ENCODE measurements at places on chromosomes 3 and 15.
A peak's percentile ranks its signal among the peaks of the same experiment; 100 is the strongest.

- DNase-seq: no peak
Observed at GRCh38 chr3:149781211-149781610, 11.1 kb downstream of the ANKUB1 start.

DNA sequence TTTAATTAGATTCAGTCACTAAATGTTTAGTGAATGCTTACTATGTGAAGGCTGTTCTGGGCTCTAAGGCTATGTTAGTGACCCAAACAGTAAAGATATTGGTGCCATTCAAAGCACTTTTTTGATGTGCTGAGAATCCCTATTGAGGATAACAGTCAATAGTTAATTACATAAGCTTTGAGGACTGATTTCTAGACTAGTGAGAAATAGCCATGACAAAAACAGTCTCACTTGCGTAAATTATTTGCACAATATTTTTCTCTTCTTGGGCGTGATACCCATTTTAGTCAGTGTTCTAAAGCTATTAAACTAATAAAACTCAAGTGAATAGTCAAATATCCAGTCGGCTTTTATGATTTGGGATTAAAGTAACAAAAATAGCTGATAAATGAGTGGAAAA is 74.6 kb downstream of the UBE2E2 start:
- DNase-seq: no peak

DNA sequence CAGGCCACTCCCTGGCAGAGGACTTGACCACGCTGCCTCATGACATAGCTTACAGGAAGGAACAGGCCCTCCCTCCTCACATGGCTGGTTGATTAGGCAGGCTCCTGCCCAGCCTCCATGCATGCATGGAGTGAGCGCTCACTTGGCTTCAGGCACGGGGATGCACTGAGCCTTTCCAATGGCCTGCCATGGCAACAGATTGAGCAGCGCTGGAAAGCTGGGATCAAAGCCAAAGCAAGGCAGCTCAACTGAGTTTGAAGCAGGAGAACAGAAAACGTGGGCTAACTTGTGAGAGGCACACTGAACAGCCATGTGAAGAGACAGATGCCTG is 5.9 kb upstream of the GRAMD2A start:
- no peak for DNase-seq

GRCh38 chr3:160400702-160401150 is 1.3 kb downstream of the SMC4 start:
- peak; percentile 46 for DNase-seq

DNA sequence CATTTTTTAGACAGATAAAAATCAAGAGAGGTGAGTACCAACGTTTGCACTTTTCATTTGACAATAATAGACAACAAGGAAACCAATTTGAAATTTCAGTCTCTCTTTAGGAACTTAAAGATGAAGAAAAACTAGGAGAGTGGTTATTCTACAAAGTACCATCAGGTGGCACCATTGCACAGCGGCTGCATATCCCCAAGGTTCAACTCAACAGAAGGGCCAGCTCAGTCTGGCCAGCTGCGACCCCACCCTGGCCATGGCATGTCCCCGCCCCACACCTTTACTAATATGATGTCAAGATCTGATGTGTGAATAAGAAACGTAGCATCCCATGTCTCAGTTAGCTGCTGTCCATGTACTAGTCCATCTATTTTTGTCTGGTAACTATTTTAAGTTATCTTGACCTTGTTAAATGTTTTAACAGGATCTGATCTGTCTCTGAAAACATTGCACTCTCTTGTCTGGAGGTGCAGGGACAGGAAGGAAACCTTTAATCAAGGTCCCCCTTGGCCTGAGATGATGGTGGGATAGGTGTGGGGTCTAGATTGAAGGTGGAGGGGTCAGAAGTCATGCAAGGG is 35.5 kb upstream of the CGNL1 start:
- DNase-seq: peak; percentile 61

DNA sequence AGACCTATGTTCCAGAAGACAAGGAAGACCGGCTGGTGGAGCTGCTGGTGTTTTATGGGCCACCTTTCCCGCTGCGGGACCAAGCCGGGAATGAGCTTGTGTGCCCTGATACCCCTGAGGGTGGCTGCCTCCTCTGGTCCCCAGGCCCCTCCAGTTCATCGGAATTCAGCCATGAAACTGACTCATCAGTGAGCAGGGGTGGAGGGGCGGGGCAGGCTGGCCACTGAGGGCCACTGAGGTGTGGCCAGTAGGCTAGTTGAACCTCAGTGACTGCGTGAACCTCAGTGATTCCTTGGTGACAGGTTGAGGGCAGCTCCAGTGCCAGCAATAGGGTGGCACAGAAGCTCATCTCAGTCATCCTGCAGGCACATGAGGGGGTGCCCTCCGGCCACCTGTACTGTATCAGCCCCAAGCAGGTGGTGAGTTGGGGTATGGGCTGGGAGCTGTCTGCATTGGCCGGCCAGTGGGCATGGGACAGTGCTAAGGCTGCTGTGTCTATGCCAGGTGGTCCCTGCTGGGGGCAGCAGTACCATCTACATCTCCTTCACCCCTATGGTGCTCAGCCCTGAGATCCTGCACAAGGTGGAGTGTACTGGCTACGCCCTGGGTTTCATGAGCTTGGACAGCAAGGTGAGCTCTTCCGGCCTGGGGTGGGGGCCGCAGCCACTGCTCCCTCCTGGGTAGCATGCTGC is 20.3 kb downstream of the ACAA1 start:
- DNase-seq: no peak

GRCh38 chr3:104323226-104323625 is 1043.5 kb upstream of the ALCAM start:
- DNase-seq: no peak

- no peak for DNase-seq
Observed at GRCh38 chr3:23052208-23052607, 150.9 kb upstream of the UBE2E2 start.

DNA sequence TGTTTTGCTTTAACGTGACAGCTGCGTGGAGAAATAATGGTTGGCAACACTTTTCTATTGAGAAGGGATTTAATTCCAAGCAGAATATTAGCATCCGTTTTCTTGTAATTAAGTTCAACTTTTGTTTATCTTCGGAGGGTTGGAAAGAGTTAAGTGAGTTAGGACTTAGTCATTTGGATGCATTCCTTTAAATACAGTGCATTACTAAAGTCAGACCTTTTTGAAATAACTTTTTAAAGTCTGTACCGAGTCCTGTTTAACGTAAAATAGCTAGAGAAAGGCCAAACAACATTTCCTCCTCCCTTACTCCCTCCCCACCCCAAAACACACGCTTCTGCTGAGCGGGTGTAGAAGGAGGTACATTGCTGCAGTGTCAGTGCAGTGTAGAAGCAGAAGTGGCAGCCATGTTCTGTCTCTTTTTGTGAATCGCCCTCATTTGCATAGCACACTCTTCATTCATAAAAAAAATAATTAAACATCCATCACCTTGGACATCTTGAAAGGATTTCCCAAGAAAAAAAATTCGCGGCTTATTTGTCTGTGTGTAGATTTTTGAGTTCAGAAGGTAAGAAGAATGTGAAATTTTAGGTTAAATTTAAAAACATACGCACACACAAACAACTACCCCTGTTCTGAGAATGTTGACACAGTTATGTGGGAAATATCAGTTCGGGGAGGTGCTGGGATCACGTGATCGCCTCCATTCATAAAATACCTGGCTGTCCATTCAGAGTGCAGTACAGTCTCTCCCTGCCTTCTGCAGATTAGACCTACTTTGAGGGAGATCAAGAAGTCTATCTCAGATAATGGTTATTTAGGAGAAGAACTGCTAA is 1.6 kb downstream of the SPRED1 start:
- DNase-seq: peak; percentile 58

DNA sequence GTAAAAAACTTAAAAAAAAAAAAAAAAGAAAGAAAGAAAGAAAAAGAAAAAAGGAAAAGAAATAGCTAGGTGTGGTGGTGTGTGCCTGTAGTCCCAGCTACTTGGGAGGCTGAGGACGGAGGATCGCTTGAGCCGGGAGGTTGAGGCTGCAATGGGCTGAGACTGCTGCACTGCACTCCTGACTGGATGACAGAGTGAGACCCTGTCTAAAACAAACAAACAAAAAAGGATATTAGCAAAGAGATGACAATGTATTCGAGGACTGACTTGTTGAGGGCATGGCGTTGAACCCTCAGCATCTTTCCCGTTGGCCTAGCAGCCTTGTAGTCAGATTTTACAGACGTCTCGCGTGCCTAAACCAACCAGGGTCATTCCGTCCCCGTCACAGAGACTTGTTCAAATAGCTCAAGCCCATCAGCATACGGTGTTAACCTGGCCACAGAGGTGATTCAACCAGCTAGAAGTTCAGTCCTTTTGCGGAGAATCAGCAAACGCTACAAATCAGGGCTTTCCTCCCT is 528 bp upstream of the NIT2 start:
- no peak for DNase-seq

DNA sequence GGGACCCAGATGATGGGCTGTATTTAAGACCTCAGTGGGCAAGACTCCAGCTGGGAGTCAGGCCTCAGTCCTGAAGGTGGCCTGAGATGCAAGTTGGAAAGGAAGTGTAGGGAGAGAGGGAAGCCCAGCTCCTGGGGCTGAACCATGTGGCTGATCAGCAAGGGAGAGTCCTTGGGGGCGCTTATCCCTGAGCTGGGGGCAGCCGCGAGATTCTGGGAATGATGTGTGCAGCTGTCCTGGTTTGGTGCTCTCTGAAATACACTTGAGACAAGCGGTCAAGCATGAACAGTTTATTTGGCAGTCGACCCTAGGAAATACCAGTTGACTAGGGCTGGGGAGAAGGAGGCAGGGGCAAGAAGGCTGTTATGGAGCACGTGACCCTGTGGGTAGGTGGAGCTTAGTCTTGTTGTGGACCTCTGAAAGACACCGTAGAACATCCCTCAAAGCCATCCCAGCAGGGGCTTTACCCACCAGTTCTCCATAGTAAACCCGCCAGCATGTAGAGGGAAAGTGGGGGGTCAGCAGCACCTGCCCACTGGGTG is 41.8 kb upstream of the SLC6A11 start:
- no peak for DNase-seq

- DNase-seq: no peak
Observed at GRCh38 chr3:170363471-170363994, 6.0 kb downstream of the SKIL start.

- DNase-seq: no peak
Observed at GRCh38 chr3:186152889-186153292, 44.0 kb upstream of the ETV5 start.

DNA sequence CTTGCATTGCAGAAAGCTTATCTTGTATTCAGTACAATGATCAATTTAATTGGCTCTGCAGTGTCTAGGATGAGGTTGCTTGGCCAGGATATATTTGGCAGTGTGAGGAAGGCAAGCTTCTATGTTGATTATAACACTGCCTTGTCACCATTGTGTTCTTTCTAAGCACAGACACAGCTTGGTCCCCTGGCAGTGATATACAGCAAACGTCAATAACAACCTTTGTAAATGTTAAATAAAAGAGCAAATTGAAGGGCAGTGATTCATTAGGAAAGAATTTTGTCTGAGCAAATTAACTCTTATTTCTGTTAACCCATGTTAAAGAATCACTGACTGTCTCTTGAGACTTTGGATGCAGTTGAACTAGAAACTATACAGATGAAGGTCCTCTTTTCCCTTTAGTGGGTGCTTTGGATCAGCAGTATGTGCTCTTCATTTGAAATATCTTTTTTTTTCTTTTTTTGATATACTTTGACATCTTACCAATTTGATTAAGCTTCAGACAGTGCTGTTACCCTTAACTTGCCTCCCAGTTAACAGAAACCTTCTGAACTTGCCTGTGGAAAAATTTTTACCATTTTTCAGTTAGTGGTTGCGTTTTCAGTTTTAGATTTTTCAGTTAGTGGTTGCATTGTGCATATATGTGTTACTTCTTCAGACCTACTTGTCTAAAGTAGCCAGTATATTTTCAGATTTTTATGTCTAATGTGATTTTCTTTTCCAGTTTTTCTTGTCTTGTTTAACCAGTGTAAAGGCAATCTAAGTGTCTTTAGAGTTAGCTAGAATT is 199.8 kb downstream of the TCF12 start:
- no peak for DNase-seq

- no peak for DNase-seq
Observed at GRCh38 chr15:51134416-51135199, 39.9 kb upstream of the TNFAIP8L3 start.

DNA sequence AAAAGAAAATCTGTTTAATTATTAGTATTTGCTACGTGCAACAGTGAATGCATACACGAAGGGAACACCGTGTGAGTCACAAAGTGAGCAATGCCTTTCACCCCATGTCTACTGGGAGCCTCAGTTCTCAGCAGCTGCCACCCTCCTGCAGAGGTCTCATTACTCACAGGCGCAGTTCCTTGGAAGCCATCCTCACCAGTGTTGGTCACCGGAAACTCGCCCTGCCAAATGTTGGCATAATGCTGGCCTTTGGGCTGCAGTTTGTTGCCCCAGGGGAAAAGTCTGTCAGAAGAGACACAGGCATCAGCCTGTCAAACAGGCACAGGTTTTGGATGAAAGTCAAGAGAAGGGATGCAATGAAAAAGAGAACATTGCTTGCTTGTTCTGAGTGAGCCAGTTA is 50.1 kb downstream of the SUMF1 start:
- no peak for DNase-seq

DNA sequence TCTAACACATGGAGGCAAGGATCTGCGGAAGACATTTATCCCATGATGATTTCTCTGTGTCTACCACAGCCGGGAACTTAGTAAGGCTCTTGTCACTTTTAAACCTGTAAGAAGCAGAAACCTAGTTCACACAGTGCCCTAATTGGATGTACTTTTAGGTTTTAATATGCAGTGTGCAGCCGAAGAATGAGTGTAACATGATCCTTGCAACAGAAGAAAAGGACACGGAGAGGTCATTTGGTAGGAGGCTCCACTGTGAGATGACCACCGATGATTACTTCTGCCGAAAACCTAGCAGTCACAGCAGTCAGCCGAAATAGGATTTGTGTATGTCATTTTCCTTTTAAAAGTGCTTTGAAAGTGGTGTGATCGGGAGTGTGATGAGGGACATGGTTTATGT is 6.8 kb downstream of the CACNA1D start:
- DNase-seq: no peak

- no peak for DNase-seq
Observed at GRCh38 chr3:35393901-35394799, 245.2 kb upstream of the ARPP21 start.

DNA sequence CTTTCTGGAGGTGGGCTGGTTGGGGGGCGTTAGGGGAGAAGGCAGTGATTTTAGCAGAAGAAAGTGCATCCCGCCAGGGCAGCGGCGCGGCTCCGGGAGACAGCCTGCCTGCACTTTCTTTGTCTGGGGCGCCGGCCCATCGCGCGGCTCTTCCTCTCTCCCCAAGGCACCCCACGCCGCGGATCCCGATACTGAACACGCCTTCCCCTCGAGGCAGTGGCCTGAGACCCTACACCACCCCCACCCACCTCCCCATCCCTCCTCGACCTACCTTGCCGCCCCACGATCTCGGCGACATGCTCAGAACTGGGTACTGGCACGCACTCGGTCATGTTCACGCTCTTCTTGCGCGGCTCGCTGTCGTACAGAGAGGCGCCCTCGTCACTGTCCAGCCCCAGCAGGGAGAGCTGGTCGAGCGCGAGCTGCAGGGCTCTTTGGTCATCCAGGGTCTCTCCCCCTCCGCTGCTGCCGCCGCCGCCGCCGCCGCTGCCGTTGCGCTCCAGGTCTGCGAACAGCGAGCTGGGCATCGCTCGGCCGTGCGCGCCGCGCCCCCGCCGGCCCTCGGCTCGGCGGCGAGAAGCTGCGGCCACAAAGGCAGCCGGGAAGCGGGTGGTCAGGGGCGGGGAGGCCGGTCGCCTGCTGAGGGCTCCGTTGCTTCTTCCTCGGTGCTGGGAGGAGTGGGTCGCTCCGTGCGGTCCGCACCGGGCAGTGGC is 483 bp downstream of the MEX3B start:
- no peak for DNase-seq

GRCh38 chr15:80399508-80399907 is 4.7 kb upstream of the ARNT2 start:
- DNase-seq: no peak

- DNase-seq: no peak
Observed at GRCh38 chr3:112741983-112742382, 101.0 kb upstream of the CCDC80 start.
